DMS79 treated with DMSO at 0.1 percent for 48 hours (cell line): ENCODE measurements at places on chromosomes 1 and 21.
A peak's percentile ranks its signal among the peaks of the same experiment; 100 is the strongest.

GRCh38 chr21:43763901-43764523 is 12.1 kb downstream of the CSTB start:
- no peak for DNase-seq

DNA sequence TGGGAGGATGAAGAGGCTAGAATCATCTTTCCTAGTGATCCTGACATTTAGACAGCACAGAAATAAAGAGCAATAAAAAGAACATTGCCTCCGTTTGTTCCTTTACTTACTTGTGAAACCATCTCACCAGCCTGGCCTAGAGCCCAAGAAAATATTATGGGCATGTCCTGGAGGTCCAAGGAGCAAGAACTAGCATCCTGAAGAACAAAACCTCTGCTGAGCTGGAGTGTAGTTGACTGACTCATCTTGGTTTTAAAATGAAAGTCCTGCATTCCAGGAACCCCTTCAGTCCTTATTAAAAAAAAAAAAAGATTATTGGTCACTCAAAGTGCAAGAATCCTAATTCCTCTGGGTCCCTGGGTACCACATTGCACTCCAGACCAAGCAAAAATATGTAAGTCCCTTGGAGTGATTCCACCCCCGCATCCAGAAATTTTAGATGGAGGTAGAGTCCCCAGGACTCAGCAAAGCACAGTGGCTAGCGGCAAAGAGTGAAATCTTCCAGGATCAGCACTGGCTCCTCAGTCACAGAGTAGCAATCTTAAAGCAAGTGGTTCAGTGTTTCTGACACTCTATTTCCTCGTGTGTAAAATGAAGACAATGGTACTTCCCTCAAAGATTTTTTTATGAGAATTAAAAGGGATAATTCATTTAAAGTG is 7.0 kb downstream of the SMCP start:
- no peak for DNase-seq

DNA sequence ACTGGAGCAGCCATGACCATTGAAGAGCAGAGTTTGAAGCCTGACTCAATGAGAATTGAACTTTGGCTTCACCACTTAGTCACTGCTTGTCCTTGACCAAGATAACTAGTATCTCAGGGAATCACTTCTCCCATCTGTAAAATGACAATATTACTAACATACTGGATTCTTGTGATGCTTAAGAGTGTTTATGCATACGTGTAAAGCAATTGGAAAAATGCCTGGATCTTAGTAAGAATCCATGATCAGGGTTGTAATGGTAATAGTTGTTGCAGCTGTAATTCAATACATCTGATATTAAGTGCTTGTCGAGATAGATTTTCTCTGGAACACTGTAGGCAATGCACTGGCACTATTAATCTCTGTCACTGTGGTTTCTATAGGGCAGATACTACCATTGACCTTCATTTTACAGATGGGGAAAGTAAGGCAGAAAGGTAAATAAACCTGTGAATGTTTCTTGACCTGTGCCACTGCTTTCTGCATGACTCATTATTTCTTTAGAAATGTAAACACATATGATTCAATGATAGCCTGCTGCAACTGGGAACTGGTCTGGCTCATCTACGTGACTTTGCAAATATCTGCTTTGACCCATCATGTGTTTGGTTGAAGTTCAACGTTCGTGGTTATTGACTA is 662.5 kb downstream of the PLA2G4A start:
- DNase-seq: no peak

DNA sequence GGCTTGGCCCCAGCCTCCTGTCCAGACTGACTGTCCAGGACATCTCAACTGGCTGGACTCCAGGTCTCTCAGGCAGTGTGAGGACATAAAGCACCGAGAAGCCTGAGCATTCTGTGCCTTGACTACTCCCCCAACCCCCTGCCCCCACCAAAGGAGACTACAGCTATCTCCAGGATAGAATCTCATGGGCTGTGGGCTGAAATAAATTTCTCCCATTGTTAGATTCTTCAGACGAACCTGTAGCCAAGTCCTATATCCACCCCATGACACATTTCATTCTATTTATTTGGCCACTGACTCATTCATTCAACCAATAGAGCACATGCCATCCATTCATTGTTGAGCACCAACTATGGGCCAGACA is 11.4 kb downstream of the VWA5B1 start:
- no peak for DNase-seq

- no peak for DNase-seq
Measured at GRCh38 chr1:31010086-31010989, 55.2 kb downstream of the PUM1 start.

- no peak for DNase-seq
Measured at GRCh38 chr1:236204656-236205055, 62.3 kb downstream of the GPR137B start.

DNA sequence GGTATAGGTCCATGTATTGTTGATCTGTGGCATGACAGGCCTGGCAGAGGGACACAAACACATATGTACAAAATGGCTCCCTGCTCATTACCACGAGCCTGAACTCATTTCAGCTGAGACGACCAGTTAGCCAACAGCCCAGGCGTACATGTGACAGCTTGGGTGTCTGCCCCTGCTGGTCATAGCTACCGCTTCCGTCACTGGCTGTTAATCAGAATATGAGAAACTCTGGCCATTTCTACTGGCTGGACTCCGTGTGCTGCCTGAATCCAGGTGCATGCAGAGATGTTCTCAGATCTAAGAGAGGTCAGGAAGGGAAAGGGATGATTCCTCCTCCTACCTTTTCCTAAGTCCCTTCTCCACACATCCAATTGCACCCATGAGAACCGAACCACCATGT is 144.5 kb downstream of the PBX1 start:
- DNase-seq: no peak

GRCh38 chr1:83641206-83641658 is 357.7 kb downstream of the TTLL7 start:
- DNase-seq: no peak

- no peak for DNase-seq
Measured at GRCh38 chr1:8947127-8947691, 1.5 kb downstream of the CA6 start.

- DNase-seq: peak; percentile 9
Measured at GRCh38 chr1:43387976-43388599, 1.5 kb downstream of the MED8 start.

GRCh38 chr1:94672934-94673333 is 131.4 kb upstream of the F3 start:
- no peak for DNase-seq

DNA sequence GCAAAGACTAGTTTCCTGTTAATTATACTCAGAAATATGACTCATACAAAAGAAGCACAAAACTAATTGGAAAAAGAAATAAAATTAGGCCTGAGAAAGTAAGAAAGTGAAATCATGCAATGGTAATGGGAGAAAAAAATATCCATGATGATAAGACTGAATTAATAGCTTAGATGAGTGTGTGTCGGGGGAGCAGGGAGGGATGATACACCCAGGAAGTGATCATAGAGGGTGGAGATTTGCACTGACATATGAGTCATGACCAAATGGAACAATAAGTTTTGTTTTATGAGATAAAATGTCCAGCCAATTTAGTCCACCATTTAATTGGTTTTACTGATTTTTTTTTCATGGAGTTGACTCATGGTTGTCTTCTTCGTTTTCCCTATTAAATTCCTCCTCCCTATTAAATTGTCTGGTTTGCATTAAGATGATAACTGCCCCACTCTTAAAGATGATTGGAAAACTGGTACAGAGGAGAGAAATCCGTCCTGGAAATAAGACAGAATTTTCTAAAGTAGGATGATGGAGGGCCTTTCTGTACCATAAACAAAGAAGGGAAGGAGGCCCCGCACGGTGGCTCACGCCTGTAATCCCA is 111.7 kb upstream of the KCNJ6 start:
- no peak for DNase-seq

DNA sequence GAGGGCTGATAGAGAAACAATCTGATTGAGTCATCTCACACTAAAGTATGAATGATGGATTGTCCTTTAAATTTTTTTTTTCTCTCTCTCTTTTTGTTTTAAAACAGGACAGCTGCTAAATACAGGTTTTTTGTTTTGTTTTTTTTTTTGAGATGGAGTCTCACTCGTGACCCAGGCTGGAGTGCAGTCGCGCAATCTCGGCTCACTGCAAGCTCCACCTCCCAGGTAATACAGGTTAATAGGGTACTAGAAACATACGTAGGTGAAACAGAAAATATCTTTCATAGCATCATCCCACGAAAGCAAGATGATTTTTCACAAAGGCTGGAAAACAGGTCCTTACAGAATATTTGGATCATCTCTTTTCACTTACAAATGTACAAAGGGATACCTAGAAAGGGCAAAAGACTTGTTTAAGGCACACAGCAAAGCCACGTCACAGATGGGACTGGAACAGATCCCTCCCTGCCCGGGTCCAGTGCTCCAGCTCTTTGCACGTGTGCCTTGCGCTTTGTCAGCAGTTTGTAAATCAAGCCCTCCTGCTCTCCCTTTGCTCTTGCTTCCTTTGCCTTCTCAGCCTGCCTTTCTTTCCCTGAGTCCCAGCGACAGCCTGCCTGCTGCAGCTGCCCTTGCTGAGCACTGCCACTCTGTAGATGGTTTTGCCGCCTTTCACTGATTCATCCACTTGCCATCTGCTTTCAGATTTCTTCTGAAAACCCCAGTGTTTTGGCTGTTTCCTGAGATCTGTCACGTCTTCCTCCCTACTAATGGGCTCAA is 171.3 kb upstream of the BEND5 start:
- no peak for DNase-seq

DNA sequence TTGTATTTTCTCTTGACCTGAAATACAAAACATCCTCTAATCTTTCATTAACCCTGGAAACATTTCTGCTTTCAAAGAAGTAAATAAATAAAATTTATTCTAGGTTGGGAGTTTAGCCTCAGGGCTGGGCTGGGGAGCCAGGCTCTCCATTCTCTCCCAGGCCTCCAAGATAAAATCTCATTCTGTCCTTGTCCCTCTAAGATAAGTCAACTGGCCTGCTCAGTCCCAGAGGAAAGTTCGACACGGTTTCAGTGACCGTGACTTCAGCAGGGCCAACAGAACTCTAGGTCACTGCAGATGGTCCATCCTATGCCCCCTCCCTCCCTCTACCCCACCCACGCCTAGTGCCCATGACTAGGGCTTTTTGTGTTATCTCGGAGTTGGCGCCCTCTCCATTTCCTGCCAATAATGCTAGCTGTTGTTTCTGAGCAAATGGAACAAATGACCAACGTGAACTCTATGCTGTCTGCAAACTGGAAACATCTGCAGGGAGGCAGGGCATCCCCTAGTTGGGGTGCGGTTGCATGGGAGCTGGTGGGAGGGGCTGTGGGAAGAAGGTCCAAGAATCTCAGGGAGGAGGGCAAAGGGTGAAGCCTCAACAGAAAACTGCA is 10.1 kb upstream of the ADORA3 start:
- no peak for DNase-seq

DNA sequence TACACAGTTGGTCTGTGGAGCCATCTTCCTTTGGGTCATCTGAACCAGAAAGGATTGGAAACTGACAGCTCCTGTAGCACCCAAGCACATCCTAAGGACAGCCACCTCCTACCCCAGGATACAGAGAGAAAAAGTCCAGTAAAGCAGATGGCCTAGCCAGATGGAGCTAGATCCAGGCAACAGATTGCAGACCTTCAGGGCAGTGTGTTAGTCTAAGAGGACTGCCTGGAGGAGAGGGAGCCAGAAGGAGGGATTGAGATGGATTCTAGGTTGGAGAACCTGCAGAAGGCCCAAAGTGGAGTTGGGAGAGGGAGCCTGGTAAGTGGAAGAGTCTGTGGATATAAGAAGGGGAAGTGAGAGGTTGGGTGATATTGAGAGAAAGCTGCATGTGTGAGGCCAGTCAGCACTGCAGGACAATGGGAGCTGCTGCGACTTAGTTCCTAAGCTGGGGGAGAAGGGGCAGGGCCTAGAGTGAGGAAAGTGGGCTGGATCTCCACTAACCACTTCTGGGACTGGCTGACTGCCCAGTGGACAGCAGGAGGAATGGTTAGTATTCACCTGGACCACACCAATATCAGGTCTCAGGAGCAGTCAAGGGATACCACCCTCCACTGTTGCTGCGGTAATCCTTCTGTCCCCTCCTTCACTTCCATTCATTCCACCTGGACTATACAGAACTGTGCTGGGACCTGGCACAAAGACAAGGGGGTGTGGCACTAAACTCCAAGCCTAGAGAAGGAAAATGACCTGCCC is 13.4 kb downstream of the BCAN start:
- no peak for DNase-seq

DNA sequence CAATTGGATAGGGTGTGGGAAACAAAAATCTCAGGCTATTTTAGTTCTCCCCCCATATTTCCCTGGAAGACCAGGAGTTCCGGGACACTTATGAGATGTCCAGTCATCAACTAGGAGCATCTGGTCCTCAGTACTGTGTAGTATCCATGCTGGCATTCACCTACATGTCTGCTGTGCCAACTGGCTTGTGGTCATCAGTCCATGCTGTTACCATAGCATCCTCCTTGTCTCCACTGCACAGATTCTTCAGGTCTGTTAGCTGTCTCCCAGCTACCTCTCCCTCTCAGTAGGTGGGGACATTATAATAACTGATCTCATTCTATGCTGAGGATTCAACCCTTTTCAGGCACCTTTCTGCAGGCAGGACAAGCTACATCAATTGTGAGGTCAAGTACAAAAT is 302.9 kb downstream of the BARHL2 start:
- DNase-seq: peak; percentile 10

DNA sequence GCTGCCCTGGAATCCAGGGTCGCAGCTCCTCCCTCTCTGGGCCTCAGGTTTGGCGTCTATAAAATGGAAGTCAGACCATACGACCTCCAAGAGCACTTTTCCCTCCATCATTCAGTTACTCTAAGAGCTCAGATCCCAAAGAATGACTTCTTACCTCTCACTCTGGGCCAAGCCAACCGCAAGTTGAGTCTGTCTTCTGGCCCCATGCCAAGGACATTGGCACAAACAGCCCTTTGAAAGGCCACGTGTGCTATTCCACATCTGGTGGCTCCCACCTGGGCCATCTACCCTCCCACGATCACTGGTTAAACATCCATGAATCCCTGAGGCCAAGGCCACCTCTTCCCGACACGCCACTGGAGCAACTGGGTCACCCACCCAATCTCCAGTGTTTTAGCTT is 12.4 kb downstream of the SLC2A7 start:
- DNase-seq: peak; percentile 66
